Umbilical cord (tissue), 2 donors: ENCODE measurements at places on chromosomes 2 and 18. TPM values are rescaled to one million over a fixed set of nuclear protein-coding genes. Genes with fewer than 3 reads are reported as not detected.

The MYOM1 gene
- total RNA-seq = 42.6 TPM

- no peak for DNase-seq
These were observed 109.9 kb upstream of the RAB27B start for GRCh38 chr18:54718408-54718773.

The CRYBA2 gene
- total RNA-seq = not detected

- no peak for DNase-seq
These were observed 70.0 kb downstream of the TWSG1 start for GRCh38 chr18:9404565-9405060.

- DNase-seq = peak; percentile 99
These were observed 133.9 kb downstream of the TNS1 start for GRCh38 chr2:217868911-217869334.
